ENCODE measurements at places on chromosomes 1 and 21.

- DNase-seq, result no peak
These were observed 33.8 kb downstream of the ZBTB17 start for GRCh38 chr1:15941899-15942660.

DNA sequence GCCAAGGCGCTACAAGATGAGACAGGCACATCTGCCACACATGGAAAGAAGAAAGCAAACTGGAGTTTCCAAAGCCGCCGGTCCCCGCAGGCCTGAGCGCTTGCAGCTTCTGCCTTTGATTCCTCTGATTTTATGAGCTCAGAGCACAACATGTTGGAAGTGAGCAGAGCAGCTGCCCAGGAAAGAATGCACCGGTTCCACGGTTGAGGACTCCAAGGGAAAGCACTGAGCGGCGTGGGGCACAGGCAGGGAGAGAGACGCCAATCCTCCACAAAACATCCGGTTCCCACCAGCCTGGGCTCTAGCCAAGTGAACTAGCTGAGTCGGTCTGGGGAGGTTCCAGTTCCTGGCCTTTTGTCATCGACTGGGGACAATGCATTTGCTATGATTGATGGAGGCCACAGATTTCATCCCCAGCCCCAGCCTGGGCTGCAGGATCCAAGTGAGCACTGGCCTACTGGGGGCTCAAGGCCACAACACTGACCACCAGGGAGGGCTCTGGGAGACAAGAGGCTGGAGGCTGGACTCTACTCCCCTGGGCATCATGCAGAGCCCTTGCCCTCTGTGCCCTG, 253.1 kb upstream of the IRF2BP2 start:
- DNase-seq, result peak; percentile 56

DNA sequence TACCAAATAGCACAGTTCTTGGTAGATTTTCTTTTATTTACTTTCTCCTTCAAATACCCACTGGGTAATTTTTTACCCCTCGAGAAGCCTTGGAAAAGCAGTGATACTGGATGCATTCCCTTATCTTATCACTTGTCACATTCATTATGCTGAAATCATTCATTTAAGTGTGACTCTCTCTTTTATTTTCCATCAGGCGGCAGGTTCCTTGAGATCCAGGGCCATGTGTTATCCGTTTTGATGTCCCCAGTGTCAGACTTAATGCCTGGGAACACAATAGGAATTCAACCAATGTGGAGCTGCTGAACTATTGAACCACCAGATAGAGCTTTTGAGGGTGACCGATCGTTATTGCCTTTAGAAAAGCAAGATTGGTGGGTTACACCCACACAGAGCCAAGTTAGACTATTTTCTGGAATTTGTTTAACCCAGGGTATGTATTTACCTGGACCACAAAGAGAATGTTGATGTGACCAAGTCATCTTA, 51.5 kb upstream of the ATP5PO start:
- DNase-seq, result no peak

DNA sequence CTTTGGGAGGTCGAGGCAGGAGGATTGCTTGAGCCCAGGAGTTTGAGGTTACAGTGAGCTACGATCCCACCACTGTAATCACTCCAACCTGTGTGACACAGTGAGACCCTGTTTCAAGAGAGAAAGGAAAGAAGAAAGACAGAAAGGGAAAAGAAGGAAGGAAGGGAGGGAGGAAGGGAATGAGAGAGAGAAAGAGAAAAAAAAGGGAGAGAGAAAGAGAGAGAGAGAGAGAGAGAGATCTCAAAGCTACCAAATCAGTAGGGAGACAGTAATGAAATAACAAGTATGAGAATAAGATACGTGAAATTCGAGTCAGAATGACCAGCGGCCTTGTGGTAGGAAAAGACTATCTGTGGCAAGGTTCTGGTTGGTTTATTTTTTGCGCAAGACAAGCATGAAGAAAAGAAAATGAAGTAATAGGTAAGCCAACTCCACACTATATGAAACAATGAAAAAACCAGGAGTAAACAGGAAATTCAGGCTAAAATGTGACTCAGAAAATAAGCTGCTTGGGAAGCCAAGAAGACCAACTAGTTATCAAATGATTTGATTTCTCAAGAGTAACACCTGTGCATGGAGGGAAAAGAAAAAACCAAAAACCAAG, 8.9 kb downstream of the MTF1 start:
- peak; percentile 67 for DNase-seq

- DNase-seq, result no peak
These were observed 45.8 kb upstream of the RC3H1 start for GRCh38 chr1:174068000-174068399.

DNA sequence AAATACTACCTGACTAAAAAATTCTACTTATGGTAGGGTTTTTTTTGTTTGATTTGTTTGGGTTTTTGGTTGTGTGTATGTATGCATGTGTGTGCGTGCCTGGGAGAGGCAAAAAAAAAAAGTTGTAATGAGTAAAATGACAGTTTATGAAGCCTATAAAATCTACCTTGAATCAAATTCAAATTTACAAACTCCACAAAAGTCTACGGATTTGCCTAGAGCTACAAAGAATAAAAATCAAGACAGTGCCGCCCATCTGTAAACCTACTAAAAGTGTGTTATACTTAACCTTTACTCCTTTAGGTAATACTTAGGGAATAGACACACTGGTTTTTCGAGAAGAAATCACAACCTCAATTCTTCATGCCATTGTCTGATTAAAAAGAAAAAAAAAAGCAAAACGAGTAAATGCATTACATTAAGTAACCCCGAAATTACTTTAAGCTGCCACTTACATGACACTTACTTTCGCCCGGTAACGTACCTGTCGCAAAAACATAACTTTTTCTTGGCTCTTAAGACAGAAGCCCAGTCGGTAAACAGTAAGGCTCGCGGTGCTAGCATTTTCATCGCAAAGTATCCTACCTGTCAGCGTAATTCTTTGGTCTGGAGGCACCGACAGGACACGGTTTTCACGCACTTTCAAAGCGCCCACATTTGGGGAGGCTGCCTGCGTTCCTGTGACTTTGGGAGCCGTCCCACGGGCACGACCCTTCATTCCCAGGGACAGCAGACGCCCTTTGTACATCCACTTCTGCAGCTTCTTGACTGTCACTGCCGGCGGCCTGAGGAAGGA, 951 bp downstream of the SYDE2 start:
- DNase-seq, result no peak

DNA sequence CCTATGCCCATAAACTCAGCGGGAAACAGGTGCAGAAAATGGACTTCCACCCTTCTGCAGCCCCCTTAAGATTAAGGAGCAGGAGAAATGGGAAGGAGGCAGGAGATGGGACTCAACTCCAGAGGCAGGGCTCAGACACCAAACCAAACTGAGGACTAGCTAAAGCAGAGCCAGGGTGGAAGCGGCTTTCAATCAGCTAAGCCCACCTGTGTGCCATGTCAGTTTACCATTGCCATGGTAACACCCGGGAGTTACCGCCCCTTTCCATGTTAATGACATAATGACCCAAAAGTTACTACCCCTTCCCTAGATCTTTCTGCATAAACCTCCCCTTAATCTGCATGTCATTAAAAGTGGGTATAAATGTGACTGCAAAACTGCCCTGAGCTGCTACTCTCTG, 653.5 kb downstream of the PTPRU start:
- DNase-seq, result no peak

DNA sequence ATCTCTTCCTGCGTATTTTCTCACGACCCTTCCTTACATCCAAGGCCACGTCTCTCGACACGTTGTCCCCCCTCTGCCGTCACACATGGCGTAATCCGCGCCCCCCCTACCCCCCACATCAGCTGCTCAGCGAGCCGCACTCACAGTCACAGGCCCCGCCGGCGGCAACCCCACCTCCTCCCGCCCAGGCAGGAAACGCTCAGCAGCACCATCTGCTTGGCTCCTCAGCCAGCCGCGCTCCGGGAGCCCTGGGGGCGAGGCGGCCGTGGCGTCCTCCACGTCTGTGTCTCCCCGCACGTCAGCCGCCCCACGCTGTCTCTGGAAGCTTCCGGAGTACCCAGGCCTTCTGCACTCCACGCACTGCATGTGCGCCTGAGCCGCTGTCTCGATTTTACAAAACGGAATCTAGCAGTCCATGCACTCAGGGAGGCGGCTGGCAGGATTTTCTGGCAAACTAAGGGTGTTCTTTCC, 64.6 kb downstream of the SIK1 start:
- DNase-seq, result peak; percentile 58

DNA sequence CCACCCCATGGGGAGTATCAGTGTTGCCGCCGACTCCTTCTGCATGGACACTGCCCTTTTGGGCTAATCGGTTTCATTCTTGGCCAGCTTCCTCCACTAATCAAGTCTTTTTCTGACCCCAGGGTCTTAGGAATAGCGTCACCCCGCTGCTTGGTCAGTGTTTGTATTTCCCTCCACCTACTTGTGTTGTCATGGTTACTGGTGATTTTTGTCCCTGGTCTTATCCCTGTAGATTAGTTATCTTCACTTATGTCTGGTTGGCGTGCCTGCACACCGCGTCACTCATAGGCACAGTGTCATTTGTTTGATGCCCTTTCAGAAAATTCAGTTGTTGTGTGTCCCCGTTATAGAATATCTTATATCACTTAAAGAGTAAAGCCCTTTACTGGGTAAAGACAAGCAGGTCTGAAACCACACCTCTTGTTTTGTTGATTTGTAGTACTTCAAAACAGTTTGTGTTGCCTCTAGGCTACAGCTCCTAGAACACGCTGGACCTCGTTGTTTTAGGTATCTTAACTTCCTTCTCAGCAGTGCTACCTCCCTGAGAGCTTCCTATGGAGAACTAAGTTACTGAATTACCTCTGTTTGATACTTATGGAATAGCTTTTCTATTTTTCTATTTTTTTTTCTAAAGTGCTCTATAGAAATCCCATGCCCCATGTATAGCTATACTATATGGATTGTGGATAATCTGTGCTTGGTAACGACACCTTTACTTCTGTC, 868 bp downstream of the PPP1R12B start:
- peak; percentile 83 for DNase-seq

- DNase-seq, result no peak
These were observed 49.9 kb downstream of the TMEM53 start for GRCh38 chr1:44624268-44624901.

- DNase-seq, result peak; percentile 39
These were observed 11.3 kb downstream of the MAP7D1 start for GRCh38 chr1:36166938-36167905.

DNA sequence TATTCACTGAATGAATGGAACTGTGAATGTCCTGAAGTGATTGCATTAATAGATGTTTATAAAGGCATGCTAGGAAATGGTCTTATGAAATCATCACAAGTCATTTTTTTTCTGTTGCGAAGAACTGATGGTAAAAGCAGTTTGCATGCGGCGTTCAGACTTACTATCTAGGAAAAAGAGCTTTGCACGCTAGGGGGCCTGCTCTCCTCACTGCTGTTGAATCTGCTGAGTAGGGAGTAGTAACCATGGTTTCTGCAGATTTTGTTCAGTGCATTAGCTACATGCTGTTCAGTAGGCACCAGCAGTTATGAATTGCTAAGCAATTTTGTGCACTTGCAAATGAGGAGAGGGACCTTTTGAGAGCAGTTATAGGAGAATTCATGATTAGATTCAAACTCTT, 57.9 kb downstream of the CENPF start:
- DNase-seq, result peak; percentile 89

GRCh38 chr1:246667773-246668172, 56.4 kb upstream of the SCCPDH start:
- no peak for DNase-seq

GRCh38 chr1:230883967-230884366, 15.6 kb upstream of the C1orf198 start:
- peak; percentile 17 for DNase-seq

DNA sequence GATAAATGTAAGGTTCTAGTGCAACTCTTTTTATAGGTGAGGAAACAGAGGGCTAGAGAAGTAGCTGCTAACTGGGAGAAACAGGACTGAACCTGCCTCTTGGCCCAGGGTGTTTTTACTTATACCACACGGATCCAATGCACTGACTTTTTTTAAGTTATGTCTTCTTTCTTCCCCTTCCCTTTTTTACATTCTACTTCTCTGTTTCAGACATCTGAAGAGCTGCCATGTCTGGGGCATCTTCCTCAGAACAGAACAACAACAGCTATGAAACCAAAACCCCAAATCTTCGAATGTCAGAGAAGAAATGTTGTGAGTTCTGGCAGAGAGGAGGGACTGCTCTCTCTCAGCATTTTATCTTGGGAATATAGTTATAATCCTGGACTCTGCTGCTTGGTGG, 1.4 kb downstream of the PFKFB2 start:
- DNase-seq, result no peak

DNA sequence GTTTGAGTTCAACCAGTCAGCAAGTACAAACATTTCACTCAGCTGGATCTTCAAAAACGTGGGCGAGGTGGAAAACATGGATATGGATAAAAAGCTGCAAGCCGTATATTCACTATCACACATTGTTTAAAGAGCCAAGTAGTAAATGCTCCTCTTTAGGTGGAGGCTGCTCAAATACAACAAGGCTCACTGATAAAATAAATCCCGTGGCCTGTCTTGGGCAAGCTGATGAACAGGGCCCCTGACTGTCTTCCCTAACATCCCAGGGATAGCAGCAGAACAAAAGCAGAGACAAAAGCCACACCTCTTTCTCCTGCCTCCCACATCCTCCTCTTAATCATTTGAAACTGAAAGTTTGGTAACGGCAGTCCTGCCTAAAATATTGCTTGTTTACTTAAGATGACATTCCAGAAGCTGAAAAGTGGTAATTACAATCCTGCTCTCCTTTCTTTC, 357.7 kb downstream of the TTLL7 start:
- peak; percentile 51 for DNase-seq

GRCh38 chr1:58583496-58583895, 6.4 kb upstream of the TACSTD2 start:
- DNase-seq, result no peak

GRCh38 chr1:51313268-51313852, 17.0 kb downstream of the TTC39A start:
- no peak for DNase-seq

DNA sequence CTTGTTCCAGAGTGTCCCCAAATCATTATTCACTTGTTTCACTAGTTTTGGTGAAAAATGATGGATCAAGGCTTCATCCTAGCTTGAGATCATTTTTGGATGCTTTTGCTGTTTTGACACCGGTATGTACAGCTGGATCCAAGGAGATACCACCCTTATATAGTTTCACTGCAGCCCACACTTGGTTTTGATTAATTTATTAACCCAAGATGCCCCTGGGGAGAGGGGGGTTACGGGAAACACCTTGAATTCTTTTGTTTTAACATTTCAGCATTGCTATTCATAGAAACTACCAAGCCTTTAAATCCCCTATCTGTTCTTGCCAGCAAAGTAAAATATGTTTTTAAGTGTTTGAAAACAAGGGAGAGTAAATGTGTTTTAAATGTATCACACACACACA, 457.7 kb upstream of the RUNX1 start:
- DNase-seq, result no peak

GRCh38 chr1:235022341-235022980, 106.2 kb downstream of the TOMM20 start:
- DNase-seq, result no peak

Measured in fibroblast of gingiva (primary cell).